Activated CD8-positive, alpha-beta T cell treated with anti-CD3 and anti-CD28 coated beads, Interleukin-2, amount 10 ng/mL, durations not matched to agents 7 days and 5 days (primary cell): ENCODE measurements at places on chromosomes 4 and X. TPM values are rescaled to one million over a fixed set of nuclear protein-coding genes. Genes with fewer than 3 reads are reported as not detected.

The MUC7 gene
- not detected for total RNA-seq

The CENPVL1 gene
- not detected for total RNA-seq

The TLL1 gene
- not detected for total RNA-seq

The ASB12 gene
- total RNA-seq, result not detected

The UTP3 gene
- 38.7 TPM for total RNA-seq
